ENCODE measurements at places on chromosomes 3 and 15. TPM values are rescaled to one million over a fixed set of nuclear protein-coding genes. Genes with fewer than 3 reads are reported as not detected.

SLCO2A1 gene
- not detected for total RNA-seq

CTXN2 gene
- not detected for total RNA-seq

DNA sequence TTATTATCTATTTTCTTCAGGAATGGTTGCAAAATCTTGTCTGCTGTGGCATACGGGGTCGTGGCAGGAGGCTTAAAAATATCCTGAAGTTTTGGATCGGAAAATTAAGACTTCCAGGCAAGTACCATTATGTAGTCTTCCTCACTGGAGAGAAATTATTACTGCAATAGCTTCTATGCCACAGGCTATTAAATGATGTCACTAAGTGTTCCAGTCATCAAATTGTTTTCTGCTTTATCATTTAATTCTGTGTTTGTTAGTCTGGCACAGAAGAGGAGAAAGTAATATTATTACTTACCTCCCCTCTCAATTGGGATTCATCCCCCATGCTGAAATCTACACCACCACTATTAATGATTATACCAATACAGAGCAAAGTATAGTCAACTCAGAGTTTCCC is 378.2 kb upstream of the ALCAM start:
- DNase-seq, result no peak

DNA sequence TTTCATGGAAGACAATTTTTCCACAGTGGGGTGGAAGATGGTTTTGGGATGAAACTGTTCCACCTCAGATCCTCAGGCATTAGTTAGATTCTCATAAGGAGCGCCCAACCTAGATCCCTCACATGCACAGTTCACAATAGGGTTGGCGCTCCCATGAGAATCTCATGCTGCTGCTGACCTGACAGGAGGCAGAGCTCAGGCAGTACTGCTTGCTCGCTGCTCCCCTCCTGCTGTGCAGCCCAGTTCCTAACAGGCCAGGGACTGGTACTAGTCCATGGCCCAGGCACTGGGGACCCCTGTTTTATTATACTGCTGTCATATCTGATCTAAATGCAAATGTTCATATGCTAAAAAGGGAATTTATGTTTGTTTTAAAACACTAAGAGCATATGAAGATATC is 9.8 kb upstream of the GRK7 start:
- no peak for DNase-seq

- DNase-seq, result no peak
Measured at GRCh38 chr3:112133626-112134334, 732 bp upstream of the GCSAM start.

All from CD8-positive, alpha-beta memory T cell (primary cell).